ENCODE measurements at places on chromosomes 11 and 22.
A peak's percentile ranks its signal among the peaks of the same experiment; 100 is the strongest.

GRCh38 chr11:111423250-111423615, 44.2 kb upstream of the POU2AF1 start:
- DNase-seq = no peak

GRCh38 chr11:28464252-28464867, 356.2 kb downstream of the METTL15 start:
- no peak for DNase-seq

GRCh38 chr22:33000342-33001280, 57.6 kb downstream of the SYN3 start:
- no peak for DNase-seq

- DNase-seq = no peak
Measured at GRCh38 chr11:32456864-32457263, 21.5 kb upstream of the WT1 start.

- no peak for DNase-seq
Measured at GRCh38 chr11:94802501-94802900, 34.3 kb downstream of the AMOTL1 start.

GRCh38 chr11:3093281-3094191, 36.3 kb upstream of the CARS1 start:
- DNase-seq = no peak

DNA sequence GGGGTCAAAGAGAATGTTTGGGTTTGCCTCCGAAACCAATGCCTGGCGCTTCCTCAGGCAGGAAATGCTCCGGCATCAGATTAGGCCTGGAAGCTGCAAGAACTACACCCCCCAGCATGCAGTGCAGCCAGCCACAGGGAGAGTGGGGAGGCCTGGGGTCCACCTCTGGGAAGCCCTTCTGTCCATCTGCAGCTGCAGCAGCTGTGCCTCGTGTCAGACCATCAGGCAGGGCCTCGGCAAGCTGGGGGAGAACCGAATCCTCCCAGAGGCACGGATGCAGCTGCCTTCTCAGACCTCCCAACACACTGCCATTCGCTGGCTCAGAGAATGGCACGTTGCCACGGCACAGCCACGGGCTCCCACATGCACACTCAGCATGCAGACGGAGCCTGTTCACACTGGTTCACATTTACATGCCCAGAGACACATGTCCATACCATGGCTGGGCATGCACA, 57.4 kb downstream of the NECTIN1 start:
- DNase-seq = no peak

GRCh38 chr22:28909375-28909774, 26.0 kb downstream of the ZNRF3 start:
- DNase-seq = no peak

DNA sequence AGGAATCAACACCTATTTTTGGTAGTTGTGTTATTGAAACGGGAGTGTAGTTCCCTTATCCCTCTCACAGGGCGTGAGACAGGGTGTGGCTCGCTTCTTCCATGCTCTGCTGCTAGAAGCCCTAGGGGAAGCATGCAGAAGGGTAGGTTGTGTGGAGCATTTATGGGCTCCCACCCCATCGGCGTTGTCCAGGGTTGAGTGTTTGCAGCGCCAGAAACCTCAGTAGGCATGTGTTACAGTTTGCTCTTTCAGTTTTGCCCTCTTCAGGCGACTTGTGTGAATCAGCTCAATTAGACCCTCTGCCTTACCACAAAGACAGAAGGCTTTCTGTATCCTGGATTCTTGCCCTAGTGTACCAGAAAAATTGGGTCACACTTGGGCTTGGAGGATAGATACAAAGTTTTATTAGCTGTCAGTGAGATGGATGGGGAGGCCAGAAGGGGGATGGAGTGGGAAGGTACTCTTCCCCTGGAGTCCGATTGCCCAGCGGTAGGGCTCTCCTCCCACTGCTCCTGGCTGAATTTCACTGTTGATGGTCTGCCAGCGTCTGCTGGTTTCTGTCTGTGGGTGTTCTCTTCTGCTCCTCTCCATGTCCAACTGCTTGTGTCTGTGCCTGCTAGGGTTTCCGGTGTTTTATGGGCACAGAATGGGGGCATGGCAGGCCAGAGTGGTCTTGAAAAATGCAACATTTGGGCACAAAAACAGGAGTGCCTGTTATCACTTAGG, 358.3 kb upstream of the CTSC start:
- DNase-seq = no peak

- DNase-seq = peak; percentile 64
Measured at GRCh38 chr22:32411829-32412592, at the start of gene RTCB. RTCB (minus strand) TSS chr22:32412247; CDS start chr22:32412156, 91 bp downstream.

GRCh38 chr11:44824300-44824704, 97.5 kb downstream of the TSPAN18 start:
- no peak for DNase-seq

DNA sequence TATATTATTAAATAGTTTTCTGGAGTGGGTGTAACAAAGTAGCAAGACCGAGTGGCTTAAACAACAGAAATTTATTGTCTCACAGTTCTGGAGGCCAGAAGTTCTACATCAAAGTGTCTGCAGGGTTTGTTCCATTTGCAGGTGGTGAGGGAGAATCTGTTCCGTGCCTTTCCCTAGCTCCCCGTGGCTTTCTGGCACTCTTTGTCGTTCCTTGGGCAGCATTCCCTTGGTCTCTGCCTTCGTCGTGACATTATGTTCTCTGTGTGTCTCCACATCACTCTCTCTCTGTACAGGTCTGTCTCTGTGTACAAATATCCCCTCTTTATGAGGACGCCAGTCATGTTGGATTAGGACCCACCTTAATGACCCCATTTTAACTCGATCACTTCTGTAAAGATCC, 38.2 kb downstream of the LDLRAD3 start:
- DNase-seq = no peak

DNA sequence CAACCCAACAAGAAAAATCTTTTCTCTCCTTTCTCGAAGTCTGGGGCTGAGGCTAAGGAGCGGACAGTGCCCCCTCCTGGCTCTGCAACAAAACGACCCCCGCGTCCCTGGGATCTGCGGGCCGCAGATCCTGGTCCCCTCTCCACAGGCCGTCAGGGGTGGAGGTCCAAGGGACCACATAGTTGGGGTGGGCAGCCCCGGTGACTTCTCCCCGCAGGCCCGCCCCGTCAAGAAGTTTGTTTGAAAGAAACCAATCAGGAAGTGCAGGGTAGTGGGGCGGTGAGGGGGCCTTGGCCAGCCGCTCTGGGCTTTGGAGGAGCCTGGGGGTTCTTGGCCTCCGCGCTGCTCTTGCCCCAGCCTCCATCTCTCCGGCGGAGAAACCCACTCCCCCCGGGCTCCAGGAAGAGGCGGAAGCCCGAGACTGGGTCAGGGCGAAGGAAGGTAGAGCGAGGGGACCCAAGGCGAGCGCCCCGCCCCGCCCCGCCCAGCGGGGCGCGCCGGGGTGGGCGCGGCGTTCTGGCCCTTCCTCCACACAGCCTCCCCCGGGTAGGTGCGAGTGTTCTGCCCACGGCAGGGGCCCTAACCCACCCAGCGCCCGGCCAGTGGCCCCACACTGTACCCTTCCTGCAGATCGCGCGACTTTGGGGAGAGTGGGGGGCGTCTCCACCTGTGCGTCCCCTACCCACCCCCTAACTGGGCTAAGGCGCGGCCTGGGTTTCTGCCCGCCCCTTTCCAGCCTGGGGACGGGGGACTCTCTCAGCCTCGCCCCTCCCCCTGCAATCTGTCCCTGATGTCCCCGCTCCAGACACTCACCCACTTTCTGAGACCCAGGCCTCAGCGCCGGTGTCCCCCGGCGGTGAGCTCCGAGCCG, 1.3 kb downstream of the TP53I11 start:
- no peak for DNase-seq

- no peak for DNase-seq
Measured at GRCh38 chr11:64747961-64748665, 4.2 kb upstream of the RASGRP2 start.

DNA sequence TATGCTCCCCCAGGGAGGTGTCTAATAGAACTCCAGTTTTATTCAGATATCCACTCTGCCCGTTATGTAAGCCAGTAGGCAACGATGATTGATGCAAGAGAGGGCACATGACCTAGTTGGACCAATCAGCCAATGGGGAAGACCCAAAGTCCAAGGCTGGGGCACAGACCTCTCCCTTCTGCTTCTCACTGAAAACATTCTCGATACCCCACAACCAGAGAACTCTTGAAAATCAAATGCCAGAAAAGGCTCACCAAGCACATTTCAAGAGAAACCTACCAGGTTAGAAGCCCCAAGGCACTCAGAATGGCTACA, 7.4 kb downstream of the HIRA start:
- DNase-seq = no peak

- DNase-seq = no peak
Measured at GRCh38 chr11:1832920-1833295, 1.9 kb upstream of the SYT8 start.

- DNase-seq = no peak
Measured at GRCh38 chr22:39522567-39523300, 2.4 kb downstream of the ATF4 start.

- peak; percentile 20 for DNase-seq
Measured at GRCh38 chr22:35021161-35021560, 44.8 kb upstream of the ISX start.

- DNase-seq = no peak
Measured at GRCh38 chr11:45095691-45096010, 50.8 kb upstream of the PRDM11 start.

GRCh38 chr11:75853971-75854370, 39.0 kb downstream of the UVRAG start:
- peak; percentile 72 for DNase-seq

DNA sequence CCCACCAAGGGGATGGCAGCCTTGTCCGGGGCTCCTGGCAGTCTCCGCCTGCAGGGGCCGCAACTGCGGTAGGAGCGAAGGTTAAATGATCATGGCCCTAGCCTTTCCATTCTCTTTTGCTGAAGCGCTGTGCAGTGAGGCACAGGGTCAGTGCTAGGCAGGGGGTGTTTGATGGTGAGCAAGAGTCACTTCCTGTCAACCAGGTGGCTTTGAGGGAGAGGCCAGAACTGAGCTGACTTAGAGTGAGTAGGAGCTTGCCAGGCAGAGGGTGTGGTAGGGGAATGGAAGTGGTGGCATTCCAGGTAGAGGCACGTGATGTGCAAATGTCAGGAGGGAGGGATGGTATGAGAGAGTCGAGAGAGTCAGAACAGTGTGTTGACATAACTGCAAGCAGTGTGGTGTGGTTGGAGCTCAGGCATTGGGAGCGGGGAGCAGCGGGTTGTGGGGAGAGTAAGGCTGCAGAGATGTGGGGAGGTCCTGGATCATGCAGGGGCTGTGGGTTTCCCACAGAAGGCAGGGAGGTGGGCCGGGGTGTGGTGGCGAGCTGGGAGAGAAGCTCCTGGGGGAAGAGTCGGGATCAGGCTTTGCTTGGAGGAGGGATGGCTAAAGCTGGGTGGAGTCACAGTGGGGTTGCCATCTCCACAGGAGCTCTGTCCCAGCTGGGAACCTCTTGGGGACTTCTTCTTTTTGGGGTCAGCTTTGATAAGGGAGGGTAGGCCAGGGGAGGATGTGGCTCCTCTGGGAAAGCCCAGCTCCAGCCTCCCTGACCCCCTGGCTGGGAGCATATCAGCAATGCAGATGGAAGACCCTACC, 33.3 kb downstream of the AMPD3 start:
- peak; percentile 91 for DNase-seq

DNA sequence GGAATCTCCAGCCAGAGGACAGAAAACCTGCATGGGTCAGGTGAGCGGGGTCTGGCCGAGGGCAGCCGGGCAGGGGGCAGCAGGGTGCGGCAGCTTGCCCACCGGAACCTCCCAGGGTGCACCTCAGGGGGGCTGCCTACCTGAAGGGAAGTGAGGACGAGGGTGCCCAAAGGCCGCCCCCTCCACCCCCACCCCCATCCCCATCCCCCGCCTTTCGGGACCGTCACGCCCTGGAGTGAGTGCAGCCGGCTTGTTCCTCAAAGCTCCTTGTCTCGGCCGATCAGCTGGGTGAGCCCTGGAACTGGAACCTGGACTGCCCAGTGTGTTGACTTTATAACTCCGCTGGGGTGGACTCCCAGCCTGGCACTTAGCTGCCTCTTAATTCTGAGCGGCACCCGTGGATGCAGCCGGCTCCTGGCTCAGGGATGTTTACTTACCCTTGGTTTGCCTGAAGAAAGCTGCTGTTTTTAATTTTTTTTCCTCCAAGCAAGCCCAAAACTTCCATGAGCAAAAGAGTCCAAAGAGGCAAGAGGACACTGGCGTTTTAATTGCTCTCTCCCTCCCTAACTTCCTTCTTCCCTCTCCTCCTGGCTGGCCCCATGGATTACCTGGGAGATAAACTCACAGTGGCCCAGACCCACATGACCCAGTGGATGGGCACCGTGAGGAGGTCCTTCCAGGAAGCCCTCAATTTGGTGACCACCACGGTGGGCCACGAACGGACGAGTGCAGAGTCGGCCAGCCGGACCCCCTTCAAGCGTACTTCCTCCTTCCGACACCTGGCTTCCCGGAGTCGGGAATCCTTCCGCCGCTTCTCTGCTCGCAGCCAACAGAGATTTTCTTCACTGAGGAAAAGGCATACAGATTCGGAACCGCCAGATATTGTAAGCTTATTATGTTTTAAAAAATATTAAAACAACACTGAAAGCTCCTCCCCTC, 87.8 kb upstream of the CRYBB3 start:
- no peak for DNase-seq

GRCh38 chr11:130737041-130737830, 179.0 kb downstream of the SNX19 start:
- no peak for DNase-seq

DNA sequence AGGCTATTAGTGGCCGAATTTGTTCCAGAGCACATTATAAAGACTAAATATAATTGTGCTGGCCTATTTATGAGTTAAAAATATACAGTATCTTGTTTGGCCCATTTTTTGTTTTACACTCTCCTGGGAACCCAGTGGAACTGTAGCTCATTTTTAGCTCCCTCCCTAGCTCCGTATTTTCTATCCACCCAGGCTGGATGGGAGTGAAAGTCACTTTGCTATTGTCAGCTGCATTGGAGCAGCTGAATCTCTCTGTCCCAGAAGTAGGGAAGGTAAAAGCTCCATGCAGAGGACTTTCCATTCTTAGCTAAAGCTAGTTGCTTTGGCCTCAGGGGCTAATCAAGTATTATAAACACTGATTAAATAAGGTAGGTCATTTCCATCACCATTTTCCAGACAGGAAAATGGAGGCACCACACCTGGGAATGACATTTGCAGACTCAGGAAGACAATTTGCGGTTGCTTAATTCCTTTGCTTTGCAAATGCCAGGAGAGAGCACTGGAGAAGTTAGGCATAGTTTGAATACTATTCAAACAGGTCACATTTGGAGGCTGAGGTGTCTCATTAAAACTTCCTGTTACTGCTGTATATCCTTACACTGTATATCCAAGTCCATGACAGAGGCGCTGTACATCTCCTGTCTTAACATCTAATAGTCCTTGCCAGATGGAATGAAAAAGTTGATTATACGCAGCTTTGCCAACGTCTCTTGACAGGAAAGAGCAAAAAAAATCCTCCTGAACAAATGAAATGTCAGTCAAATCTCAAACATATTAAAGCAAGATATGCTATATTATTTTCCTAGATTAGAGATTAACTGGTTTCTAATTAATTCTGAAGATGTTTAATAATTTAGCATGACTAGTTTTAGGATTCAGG, 338.1 kb upstream of the KIRREL3 start:
- DNase-seq = no peak

- DNase-seq = no peak
Measured at GRCh38 chr11:130478204-130478701, 29.8 kb downstream of the ADAMTS15 start.

DNA sequence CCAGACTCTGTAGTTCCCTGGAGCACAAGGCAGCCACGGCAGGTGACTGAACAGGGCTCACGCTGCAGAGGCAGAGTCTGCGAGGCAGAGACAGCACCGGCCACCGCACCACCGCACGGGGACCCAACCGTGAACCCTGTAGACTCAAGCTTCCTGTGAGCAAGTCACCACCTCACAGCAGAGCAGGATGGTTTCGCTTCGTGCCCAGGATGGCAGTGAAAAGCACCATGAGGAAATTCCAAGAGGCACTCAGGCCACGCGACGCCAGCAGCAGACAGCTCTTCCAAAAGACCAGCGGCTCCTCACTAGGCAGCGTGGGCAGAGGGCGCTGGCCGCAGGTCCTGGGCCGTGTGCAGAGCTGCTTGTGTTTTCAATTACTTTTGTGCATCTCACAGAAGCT, 24.5 kb downstream of the BRD1 start:
- DNase-seq = no peak
